Muscle of back (tissue), 13 donors: ENCODE measurements at places on chromosomes 11 and 22.
A peak's percentile ranks its signal among the peaks of the same experiment; 100 is the strongest.

DNA sequence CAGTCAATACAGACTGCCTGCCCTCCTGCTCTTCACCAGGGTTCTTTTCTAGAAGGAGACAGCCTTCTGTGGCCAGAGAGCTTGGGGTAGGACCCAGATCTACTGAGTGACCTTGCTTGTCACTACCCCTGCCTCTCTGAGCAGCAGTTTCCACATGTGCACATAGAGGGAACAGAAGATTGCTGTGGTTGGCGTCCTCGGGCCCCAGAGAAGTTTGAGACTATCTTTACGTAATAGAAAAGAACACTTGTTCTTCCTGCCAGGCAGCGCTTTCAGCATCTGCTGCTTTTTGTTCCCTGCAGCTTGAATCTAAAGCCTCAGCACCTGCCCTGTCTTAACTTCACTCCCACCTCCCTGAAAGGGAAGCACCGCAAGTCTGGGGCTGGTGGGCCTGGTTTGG lies 1.9 kb upstream of the FKBP2 start:
- DNase-seq = no peak

- DNase-seq = no peak
Observed at GRCh38 chr11:26676641-26677040, 45.2 kb downstream of the SLC5A12 start.

DNA sequence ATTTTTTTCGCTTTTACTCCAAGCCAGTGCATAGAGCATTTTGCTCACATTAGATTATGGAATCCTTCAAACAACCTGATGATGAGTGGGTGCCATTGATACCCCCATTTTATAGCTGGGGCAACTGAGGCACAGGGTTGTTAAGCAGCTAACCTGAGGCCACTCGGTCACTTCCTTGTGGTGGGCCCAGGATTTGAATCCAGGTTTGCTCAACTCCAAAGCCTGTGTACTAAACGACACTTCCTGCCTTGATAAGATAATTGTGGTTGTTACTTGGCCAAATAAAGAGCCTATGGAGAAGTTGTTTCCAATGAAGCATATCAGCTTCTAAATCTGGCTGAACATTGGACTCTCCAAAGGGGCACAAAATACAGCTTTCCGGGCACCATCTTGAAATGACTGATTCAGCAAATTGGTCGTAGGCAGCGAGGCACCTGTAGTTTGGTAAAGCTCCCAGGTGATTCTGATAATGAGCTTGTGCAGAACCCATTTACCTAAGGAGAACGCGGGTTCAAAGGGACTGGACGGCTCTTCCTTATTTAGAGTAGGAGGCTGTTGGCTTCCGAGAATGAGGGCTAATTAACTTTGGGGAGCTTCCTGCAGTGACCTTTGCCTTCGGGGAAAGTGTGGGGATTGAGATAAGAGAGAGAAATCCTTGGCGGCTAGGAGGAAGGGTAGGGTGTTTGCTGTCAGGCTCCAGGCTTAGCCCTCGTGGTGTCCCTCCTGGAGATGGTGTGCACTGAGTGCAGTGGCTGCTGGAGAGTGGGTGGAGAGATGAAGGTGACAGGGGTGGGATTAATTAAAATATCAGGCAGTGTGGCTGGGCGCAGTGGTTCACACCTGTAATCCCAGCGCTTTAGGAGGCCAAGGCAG lies 17.5 kb upstream of the EHF start:
- no peak for DNase-seq

DNA sequence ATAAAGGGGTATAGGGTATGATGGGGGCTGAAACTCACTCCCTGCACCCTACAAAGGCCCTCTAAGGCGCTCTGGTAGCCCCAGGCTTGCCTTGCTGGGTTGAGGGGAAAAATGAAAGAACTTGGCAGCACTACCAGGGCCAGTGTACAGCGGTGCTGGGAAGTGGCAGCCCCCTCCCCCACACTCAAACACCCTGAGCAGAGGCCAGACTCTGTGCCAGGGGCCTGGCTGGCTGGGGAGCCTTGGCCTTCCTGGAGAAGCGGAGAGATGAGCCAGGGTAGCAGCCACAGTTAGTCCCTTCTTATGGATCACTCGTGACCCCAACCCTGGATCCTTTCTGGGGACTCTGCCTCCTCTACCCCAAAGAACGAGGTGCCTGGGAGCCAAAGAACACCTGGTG lies 2.7 kb downstream of the TMEM134 start:
- no peak for DNase-seq

- DNase-seq = no peak
Observed at GRCh38 chr11:66852466-66853241, 4.2 kb upstream of the LRFN4 start.

GRCh38 chr22:45931042-45931441 lies 45.9 kb downstream of the WNT7B start:
- DNase-seq = no peak

DNA sequence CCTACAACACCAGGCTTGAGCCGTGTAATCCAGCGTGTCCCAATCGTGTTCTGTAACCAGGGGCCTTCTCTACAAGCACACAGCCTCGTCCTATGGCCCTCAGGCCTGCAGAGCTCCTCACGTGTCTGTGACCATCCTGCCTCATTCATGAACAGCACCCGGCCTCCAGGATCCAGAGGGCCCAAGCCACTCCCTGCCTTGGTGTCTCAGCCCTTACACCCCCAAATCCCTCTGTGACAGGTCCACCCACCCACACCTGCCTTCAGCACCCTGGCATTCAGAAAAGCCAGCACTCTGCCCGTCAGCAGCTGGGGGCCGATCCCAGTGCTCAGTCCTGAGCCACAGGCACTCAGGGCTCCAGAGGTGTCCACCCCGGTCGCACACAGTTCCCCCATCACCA lies 5.8 kb downstream of the TSSK2 start:
- no peak for DNase-seq

DNA sequence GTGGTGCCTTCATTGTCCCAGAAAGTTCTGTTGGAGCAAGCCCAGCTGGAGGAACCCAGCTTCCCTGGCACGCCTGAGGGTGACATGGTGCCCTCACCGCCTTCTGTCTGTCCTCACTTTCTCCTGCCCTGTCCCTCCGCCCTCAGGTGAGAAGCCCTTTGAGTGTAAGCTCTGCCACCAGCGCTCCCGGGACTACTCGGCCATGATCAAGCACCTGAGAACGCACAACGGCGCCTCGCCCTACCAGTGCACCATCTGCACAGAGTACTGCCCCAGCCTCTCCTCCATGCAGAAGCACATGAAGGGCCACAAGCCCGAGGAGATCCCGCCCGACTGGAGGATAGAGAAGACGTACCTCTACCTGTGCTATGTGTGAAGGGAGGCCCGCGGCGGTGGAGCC lies 46.0 kb upstream of the NNMT start:
- DNase-seq = no peak

DNA sequence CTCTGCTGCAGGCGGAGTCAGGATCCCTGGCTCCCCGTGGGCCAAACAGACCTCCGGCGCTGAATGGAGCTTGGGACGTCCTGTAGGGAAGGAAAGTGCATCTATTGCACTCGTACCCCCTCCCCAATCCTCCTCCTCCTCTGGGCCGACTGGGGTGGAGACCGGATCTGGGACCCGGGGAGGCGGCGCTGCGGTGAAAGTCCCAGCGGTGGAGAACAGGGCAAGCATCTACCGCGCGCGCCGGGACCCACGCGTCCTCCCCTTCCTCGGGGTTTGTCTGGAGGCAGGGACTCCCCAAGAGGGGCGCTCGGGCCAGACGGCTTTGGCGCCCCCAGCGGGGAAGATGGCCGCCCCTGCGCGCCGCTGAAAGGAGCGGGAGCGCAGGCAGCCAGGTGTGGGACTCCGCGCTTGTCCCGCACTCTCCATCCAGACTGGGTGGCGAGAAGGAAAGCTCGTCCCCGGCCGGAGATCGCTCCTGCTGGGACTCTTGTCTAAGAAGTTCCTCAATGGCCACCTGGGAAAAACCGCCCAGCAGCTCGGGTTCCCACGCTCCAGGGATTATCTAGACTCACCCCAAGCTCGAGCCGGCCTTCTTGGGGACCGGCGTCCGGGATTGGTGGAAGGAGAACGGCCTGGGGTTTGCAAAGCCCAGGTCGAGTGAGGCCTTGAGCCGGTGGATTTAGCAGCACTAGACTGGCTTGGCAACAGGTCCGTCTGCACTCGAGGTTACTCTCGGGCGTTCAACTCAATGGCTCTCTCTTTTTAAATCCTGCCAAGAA lies 718 bp downstream of the FADS2 start:
- peak; percentile 83 for DNase-seq

DNA sequence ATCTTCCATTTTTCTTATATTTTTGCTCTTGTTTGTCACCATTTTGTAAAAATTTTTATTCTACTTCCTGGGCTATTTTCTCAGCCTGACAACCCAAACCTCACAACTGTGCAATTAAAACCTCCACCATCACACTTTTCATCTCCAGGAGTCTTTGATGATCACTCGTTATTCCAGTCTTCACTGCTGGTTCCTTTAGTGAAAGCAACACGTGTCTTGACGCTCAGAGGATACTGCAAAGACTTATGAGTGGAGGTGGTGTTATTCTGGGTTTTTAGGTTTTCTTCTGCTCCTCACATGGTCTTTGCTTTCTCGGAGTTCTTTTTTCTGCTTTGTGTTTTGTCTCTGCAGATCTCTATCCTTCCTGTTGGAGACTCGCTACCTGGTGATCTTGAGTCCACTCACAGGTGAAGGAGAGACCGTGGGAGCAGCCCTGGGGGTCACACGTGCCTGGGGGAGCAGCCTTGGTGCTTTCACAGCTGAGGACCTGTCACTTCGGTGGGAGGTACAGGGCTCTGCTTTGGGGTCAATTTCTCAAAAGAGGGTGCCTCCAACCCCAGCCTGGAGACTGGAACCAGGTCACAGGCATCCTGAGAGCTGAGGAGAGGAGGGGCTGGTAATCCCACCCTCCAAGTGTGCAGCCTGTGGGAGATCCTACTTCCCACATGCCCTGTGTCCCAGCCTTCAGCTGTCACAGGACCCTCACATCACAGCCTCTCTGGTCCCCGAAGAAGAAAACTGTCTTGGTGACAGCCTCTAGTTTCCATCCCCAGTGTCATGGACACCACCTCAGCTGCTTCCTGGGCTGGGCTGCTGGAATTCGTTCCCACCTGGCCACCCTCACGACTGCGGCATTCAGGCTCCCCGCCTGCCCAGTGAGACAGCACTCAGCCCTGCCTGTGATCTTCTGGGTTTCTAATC lies 11.0 kb downstream of the SULT4A1 start:
- no peak for DNase-seq

DNA sequence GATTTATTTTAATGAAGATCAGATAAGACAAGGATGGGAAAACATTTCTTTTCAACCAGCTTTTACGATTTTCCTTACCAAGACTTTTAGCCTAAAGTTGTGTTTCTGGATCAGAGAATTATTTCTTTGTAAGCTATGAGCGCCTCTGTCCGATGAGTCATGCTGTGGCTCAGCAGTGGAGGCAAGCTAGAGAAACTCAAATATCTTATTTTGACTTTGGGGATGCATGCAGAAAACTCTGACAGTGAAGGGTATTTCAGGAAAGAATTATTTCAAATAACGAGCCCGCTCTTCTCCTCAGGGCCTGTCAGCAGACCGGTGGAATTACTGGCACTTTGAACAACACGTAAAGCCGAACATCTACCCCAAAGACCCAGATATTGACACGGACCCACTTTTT lies 77.9 kb upstream of the OR5AK2 start:
- no peak for DNase-seq

GRCh38 chr11:69451289-69451688 lies 30.2 kb upstream of the LINC01488 start:
- no peak for DNase-seq

DNA sequence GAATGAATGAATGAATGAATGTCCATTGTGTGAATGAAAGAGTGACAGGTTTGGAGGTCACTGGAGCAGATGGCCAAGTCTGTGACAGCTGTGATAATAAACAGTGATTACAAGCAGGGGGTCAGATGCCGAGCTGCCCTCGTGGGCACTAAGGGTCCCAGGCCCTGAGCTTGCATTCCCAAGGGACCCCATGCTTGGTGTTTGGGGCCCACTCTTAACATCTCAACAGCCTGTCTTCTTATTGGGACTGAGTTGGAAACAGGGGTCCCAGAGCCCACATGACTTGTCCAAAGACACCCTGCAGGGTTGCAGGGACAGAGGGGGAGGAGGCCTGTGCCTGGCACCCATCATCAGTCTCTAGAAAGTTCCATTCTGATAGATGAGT lies 12.0 kb upstream of the ANO1 start:
- no peak for DNase-seq

GRCh38 chr11:45798793-45799441 lies 6.0 kb upstream of the SLC35C1 start:
- DNase-seq = no peak

GRCh38 chr11:67387069-67387468 lies 4.7 kb upstream of the RAD9A start:
- DNase-seq = no peak

- peak; percentile 87 for DNase-seq
Observed at GRCh38 chr11:2708151-2708581, 8.4 kb upstream of the KCNQ1OT1 start.

DNA sequence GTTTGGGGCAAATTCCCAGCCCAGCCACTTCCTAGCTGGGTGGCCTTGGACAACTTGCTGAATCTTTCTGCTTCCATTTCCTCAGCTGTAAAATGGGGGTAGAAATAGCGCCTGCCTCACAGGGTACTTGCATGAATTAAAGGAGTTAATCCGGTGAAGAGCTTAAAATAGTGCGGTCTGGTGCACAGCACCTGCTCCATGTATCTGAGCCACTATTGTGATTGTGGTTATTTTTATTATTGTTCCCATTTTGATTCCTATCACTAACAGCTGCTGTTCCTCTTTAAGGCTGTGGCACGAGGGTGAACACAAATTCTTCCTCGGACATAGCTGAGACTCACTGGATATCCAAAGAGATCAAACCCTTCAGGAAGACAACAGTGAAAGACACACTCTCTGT lies 46.9 kb upstream of the TP53I11 start:
- no peak for DNase-seq

DNA sequence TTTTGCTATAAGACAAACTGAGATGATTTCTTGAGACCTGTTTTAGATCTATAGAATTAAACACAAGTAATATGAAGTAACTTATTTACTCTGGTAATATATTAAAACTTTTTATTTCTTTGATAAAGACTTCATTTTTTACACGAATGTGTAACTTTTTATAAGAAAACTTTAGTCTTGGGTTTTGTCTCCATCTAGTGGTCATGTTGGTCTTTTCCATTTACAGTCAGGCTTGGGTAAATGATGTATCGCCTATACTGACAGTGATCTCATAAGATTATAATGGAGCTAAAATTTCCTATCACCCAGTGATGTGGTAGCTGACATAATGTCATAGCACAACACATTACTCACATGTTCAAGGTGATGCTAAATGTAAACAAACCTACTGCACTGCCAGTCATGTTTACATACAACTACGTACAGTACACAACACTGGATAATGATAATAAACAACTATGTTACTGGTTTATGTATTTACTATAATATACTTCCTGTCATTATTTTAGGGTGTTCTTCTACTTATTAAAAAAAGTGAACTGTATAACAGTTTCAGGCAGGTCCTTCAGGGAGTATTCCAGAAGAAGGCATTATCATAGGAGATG lies 7.5 kb upstream of the C11orf97 start:
- DNase-seq = peak; percentile 33
